Aorta (tissue), 5 donors: ENCODE measurements at places on chromosomes 6 and 20.

DNA sequence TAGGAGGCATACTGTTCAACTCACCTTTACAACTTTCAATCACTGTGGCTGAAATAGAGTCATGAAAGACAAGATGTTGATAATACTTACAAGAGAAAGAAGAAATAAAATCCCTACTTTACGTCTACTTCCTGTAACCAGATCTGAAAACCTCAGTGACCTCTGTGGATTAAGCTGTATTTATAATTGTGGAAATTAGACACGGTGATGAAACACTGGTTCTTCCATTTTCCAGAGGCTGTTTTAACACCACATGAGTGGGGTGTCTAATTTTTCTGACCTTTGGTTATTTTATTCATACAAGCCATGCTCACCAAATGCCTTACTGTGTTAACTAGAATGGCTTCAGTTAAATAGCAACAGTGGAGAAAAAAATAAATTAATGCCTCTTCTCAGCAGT, 58.5 kb upstream of the HIVEP1 start:
- no peak for DNase-seq

DNA sequence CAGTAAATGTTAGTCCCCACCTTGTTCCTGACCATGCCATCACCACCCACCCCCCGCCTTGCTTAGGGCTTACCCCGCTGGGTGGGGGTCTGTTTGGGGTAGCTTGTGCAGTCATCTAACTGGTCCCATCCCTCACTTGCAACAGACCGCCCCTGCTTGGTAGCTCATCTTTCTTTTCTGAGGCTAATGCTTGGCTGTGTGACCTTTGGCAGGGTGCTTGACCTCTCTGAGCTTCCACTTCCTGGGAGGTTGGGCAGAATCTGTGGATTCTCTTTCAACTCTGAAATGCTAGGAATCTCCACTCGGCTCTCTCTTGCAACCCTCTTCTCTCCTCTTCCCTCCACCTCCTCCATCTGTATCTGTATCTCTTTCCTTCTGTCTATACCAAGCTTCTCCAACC, 70.4 kb downstream of the SLC2A10 start:
- DNase-seq, result no peak

- no peak for DNase-seq
Observed at GRCh38 chr6:138509371-138509770, 10.1 kb upstream of the NHSL1 start.

DNA sequence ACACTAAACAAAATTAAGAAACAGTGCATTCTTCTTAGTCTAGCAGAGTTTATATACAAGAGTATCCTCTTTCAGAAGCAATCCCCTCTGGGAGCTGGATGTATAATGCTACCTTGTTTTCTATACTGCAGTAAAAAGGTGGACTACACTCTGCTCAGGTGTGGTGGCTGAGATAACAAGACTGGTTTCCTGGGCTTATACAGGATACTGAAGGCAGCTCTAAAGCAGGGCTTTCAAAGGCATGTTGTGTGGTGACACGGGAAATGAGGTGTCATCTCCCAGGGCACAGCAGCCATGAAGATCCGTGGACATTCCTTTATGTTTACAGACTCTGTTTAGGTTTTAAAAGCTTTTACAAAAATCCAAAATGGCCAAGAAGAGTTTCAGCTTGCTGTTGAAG, 136.7 kb downstream of the MAP3K4 start:
- no peak for DNase-seq

GRCh38 chr6:103838457-103838856, 1021.3 kb downstream of the HACE1 start:
- no peak for DNase-seq

GRCh38 chr20:19047040-19047950, 165.1 kb upstream of the SLC24A3 start:
- peak; percentile 81 for DNase-seq

DNA sequence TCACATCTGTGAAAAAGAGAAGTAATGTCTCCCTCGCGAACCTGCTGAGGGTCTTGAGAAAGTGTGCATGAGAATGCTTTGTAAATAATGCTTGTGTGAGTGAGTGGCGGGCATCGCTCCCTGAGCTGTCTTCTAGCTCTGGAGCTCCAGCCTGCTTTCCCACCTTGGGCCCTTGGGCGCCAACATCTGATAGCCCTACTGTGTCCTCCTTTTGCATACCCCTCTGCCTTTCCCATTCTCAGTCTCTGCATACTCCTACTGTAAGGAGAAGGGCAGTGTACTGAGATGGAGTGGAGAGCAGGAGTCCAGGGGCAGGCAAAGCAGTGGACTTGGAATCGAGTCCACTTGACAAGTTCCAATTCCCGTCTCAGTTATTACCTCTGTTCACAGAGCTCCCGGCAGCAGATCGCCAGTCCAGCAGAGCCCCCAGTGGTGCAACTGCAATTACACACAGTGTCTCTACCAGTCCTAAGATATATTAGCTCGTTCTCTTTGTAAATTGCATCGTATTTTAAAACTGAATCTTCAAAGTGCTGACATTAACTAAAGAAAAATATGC, 847 bp upstream of the NCR2 start:
- DNase-seq, result no peak

- DNase-seq, result no peak
Observed at GRCh38 chr6:73471686-73472290, 10.3 kb downstream of the MTO1 start.
